HS-27A (cell line): ENCODE measurements at places on chromosomes 5 and 9.

GRCh38 chr9:70557661-70558369, 143.4 kb upstream of the KLF9 start:
- DNase-seq: no peak

- no peak for DNase-seq
Measured at GRCh38 chr9:35628389-35628991, 10.3 kb upstream of the CD72 start.

DNA sequence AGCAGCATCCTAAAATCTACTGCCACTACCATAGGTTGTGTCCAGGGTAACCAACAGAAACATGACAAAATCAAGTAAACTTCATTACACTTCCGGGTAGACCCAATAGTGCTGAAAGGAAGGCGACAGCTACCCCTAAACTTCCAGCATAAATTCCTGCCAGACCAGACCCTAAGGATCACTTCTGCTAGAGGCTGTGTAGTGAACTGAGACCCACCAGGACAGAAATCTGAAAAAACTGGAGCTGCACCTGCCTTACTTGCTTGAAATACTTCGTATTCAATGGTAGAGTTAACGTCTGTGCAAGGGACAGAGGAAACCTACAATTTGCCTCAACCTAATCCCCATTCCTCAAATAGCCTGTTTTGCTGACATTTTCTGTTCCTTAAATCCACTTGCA, 1.0 kb upstream of the SECISBP2 start:
- no peak for DNase-seq

DNA sequence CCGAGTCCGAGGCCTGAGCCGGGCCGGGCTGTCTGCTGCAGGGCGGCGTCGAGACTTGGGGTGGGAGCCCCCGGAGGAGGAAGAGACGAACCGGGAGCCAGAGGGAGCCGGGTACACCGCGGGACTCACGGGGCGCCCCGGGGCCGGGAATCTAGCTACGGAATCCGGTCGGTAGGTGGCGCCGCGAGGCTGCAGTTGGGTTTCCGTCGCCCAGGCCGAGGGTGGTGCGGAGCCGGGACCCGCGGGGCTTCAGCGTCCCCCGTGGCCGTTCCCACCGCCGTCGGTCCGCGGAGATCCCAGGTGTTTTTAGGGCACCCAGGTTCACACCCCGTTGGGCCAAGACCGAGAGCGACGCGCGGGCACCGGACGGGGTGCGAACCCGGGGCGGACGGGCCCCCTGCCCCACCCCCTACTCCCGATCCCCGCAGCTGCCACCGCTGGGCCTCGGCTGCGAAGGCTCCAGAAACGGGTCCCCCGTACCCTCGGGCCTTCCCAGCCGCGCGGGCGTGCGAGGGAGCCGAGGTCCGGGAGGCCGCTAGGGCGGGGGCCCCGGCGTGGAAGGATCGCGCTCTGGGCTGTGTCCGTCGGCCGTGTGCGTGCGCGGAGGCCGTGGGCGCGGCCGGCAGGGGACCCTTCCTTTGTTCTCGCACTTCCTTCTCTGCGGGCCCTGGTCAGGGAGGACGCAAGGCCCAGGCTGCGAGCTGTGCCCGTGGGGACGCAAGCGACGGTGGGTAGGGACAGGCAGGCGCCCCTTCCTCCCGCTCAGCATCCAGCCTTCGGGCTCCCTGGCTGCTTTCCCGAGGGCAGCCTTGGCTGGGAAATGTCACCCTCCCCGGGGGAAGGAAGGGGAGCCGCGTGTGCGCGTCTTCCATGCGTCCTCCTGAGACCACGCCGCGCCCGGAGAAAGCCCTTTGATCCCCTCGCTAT, 146.6 kb downstream of the GAPVD1 start:
- no peak for DNase-seq

GRCh38 chr5:167352801-167353200, 938.6 kb upstream of the WWC1 start:
- DNase-seq: no peak

DNA sequence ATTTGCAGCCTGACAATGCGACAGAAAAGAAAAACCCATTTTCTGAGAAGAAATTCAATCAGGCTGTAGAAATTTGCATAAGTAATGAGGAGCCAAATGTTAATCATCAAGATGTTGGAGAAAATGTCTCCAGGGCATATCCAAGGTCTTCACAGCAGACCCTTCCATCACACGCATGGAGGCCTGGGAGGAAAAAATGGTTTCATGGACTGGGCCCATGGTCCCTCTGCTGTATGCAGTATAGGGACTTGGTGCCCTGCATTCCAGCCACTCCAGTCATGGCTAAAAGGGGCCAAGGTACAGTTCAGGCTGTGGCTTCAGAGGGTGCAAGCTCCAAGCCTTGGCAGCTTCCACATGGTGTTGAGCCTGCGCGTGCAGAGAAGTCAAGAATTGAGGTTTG, 73.3 kb downstream of the CCDC192 start:
- DNase-seq: no peak

GRCh38 chr5:68455216-68455615, 239.7 kb downstream of the PIK3R1 start:
- DNase-seq: no peak

GRCh38 chr5:107673039-107673367, 2.3 kb upstream of the EFNA5 start:
- DNase-seq: no peak

DNA sequence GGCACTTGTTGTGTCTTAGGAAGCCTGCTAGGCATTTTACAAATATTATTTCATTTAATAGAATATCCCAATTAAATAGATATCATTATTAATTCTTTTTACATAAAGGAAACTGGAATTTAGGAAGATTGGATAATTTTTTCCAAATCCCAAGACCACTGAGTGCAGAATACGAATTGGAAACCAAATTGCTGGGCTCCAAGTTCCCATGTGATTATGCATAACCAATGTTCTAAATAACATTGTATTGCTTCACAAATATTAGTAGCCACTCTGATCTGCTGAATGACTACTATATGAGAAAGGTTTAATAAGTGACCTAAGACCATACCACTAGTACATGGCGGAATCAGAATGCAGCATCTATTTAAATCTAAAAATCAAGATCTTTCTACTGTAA, 57.7 kb downstream of the ALDH1A1 start:
- no peak for DNase-seq

DNA sequence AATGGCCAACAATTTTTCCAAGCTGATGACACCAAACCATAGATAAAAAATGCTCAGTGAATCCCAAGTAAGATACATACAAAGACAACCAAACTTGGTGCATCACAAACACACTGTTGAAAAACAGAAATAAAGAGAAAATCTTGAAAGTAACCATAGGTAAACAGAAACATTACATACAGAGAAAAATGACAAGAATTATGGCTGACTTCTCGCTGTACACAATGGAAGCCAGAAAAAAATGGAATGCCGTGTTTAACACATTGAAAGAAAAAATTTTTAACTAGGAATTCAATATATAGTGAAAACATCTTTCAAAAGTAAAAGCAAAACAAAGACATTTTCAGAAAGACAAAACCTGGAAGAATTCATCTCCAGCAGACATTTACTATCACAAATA, 20.6 kb downstream of the DAP start:
- no peak for DNase-seq

GRCh38 chr5:9596824-9597223, 33.3 kb downstream of the TAS2R1 start:
- DNase-seq: no peak

GRCh38 chr9:72814083-72814597, 138.7 kb downstream of the ALDH1A1 start:
- no peak for DNase-seq

GRCh38 chr5:148585988-148586387, 68.3 kb downstream of the HTR4 start:
- no peak for DNase-seq

GRCh38 chr5:168779333-168779732, 200.2 kb upstream of the PANK3 start:
- no peak for DNase-seq

DNA sequence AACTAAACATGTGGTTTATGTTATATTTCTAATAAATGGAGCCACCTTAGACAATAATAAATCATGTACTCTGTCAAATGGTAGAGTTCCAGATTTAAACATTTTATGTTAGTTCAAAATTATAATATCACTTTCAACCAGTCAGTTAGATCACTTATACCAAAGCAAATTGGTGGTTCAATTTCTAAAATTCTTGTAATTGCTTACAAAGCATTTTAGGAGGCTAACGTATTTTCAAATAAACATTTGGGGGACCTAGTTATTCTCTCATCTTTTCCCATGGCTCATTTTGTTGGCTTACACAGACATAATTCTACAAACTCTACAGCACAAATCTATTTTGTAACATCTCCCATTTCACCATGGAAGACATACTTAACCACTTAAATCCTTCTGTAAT, 39.9 kb downstream of the EDIL3 start:
- no peak for DNase-seq

DNA sequence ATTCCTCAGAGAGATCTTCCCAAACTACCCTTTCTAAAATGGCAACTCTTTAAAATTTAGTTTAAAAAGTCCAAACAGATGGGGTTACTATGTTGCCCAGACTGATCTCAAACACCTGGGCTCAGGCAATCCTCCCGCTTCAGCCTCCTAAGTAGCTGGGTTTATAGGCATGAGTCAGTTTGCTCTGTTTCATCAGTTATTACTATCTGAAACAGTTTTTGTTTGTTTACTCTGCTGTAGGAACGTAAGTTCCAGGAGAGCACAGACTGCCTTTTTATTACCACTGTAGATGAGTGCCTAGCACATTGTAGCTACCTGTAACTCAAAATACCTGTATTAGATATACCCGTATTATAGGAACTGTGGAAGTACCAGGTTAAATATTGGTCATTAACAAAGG, 89.4 kb downstream of the UHRF2 start:
- DNase-seq: no peak

DNA sequence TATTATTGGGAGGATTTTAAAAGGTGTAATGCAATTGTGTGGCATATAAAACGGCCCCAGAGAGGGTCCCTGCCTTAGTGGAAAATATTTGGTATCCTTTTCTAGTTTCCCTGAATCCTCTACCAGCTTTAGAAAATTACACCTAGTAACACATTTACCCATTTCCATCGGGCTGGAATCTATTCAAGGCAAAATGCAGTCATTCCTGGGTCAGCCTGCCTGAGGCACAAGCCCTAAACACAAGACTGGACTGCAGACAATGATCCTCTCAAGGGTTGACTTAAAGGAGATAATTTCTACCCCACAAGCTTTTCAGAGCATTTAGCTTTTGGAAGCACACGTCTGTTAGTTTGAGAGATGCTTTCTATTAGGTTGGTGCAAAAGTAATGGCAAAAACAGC, 124.4 kb upstream of the ADAMTSL1 start:
- DNase-seq: no peak

- no peak for DNase-seq
Measured at GRCh38 chr5:52880541-52880940, 92.8 kb downstream of the ITGA1 start.

- DNase-seq: no peak
Measured at GRCh38 chr9:129320575-129321285, 142.7 kb upstream of the IER5L start.

GRCh38 chr9:88925481-88925880, 65.8 kb upstream of the S1PR3 start:
- no peak for DNase-seq

DNA sequence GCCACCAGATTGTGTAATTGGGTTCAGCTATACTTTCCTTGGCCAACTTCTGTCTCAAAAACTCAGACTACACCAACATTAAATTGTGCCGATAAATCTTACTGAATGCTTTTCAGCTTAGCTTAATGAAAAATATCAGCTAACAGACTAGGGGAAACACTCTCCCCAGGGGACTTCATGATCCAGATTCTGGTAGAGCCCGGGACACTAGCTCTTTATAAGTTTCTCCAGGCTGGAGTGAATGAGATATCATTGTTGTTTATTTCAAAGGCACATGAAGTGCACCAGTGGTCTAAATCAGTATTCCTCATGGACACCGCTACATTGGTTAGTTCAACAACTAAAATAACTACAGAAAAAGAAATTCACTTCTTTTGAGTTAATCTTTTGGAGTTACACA, 10.5 kb upstream of the LHFPL2 start:
- no peak for DNase-seq

DNA sequence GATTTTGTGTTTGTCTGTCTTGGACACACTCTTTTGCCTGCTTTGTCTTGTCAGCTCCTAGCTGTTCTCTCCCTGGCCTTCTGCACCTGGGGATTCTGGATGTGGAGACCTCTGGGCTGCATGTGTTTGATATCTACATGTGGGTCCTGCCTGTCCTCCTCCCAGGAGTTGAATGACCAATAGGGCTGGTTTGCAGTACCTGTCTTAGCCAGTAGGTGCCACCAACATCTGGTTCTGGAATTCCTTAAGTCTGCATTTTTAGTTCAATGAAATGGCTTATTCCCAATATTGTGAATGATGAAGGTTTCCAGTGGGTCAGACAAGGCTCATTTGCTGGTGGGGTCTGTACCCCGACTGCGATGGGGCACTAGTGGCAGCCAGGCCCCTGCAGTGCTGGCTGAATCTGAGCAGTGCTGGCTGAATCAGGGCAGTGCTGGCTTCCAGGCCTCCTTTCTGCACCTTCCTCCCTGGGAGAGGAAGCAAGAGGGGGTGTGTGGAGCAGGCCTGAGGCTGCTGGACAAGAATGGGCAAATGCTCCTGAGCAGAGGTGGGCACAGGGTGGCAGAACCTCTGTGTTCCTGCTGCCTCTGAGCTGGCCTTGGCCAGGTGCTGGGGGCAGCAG, 73.3 kb downstream of the RXRA start:
- no peak for DNase-seq

DNA sequence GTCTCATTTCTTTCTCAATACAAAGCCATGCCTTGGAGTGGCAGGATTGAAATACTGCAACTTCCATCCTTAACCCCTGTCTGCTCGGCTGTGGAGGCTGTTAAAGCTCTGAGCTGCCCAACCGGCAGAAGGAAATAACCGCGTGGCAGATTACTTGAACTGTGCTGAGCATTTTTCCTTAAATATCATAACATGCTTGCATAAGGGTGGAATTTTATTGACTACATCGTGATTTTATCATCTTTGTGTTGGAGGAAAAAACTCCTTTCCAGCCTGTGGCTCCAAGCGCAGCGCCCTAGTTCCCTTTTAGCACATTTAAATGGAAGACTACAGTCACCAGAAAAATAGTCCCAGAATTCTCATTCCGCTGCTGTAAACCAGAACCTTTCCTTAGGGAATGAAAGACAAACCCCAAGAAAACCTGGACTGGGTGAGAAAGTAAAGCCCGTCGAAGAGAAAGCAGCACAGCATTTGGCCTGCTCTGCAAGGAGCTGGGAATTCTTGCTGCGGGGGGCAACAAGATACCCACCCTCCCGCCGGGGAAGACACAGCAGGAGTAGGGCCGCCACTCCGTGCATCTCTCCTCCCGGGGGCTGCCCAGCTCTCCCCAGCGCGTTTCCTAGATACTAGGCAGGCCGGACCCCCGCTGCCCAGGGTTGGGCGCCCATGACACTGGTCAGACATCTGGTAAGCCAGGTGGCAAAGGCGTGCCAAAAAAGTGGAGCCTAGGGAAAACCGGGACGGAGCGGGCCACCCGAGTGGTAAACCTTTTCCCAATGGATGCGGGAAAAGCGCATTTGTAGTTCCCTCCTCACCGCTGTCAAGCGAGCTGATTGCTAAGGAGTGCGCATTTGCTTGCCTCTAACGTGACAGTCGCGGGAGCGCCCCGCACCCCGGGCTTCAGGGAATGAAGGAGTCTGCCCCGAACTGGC, 1.3 kb downstream of the SHC3 start:
- DNase-seq: no peak

GRCh38 chr5:76542887-76543690, 80.1 kb downstream of the F2RL2 start:
- no peak for DNase-seq
